ENCODE measurements at places on chromosomes 4 and X.

- no peak for DNase-seq
Measured at GRCh38 chr4:27027428-27027827, 166.8 kb downstream of the STIM2 start.

GRCh38 chr4:185425647-185426352 lies at the start of gene UFSP2:
UFSP2 (minus strand) TSS chr4:185425964; CDS start chr4:185425868, 96 bp downstream.
- DNase-seq = peak; percentile 36

DNA sequence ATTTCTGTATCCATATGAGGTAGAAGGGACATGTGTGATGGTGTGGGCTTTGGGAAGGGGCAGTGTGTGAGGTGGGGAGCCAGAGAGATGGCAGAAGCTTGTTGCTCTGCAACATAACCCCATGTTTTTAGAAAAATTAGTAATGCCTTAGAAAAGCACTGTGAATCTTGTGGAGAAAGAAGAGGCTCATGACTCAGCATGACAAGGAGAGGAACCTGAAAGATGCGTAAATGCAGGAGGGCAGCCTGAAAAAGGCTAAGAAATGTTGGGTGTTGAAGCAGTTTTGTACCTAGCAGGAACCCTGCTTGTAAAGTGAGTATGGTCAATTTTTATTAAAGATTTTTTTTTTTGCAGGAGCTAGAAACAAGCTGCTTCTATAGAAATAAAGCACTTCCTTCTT lies 59.8 kb downstream of the ARSJ start:
- DNase-seq = no peak

GRCh38 chr4:38332699-38333098 lies 331.3 kb upstream of the KLF3 start:
- no peak for DNase-seq

GRCh38 chr4:172096786-172097185 lies 283.6 kb downstream of the GALNTL6 start:
- DNase-seq = no peak

DNA sequence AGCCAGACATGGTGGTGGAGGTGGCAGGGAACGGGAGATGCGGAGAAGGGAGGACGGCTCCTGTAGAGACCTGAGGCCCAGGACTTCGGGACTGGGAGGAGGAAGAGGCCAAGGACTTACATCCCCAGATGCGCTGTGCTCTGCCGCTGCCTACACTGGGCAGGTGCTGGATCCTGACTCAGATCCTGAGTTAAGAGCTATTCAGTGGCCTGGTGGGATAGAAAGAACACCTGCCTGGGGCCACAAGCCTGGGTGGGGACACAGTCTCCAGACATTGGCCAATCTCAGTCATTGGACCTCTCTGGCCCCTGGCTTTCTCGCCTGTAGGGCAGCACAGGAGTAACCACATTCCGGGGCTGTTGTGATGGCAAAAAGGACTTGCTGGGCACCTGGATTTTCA lies 10.9 kb upstream of the MSX1 start:
- no peak for DNase-seq

- DNase-seq = no peak
Measured at GRCh38 chrX:114615765-114616164, 31.9 kb downstream of the HTR2C start.

DNA sequence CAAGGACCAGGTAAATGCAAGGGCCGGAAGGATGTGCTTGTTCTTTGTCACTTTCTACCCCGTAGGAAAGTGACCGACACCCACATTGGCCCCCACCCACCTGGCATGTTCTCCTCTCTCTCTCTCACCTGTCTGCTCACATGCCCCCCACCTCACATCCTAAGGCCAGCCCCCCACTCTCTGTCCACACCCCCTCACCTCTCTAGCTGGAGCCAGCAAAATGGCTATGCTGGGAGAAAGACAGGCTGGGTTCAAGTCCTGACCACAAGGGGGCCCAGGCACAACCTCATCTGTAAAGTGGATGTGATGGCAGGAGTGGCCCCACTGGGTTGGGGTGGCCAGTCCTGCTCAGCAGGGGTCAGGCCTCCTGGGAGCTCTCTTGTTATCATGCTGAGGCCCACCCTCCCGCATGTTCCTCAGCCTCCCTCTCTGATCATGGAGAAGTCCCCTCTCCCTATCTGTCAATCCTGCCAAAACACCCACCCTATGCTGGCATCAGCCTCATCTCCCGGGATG lies 1.7 kb upstream of the PPP2R2C start:
- no peak for DNase-seq

- DNase-seq = no peak
Measured at GRCh38 chrX:109362101-109362500, 119.8 kb downstream of the GUCY2F start.

- no peak for DNase-seq
Measured at GRCh38 chrX:150223176-150224015, 139.7 kb upstream of the MAMLD1 start.

DNA sequence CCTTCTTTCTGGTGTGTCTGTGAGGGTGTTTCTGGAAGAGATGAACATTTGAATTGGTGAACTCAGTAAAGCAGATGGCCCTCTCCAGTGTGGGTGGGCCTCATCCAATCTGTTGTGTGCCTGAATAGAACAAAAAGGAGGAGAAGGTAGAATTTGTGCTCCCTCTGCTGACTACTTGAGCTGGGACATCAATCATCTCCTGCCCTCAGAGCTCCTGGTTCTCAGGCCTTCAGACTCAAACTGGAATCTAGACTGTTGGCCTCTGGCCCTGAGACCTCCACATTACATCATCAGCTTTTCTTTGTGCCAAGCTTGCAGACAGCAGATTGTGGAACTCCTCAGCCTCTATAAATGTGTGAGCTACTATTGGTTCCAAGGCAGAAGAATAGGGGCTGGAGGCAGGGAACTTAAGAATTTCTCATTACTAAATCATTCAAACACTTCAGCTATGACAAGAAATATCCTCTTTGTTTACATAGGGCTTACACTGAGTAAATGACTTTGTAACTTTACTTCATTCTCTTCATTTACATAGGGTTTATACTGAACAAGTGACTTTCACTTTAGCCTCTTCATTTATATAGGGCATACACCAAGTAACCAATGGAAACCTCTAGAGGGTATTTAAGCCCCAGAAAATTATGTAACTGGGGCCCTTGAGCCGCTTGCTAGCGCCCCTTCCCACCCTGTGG lies 86.9 kb upstream of the NWD2 start:
- no peak for DNase-seq

GRCh38 chrX:9880237-9880636 lies 86.9 kb upstream of the CLDN34 start:
- no peak for DNase-seq

DNA sequence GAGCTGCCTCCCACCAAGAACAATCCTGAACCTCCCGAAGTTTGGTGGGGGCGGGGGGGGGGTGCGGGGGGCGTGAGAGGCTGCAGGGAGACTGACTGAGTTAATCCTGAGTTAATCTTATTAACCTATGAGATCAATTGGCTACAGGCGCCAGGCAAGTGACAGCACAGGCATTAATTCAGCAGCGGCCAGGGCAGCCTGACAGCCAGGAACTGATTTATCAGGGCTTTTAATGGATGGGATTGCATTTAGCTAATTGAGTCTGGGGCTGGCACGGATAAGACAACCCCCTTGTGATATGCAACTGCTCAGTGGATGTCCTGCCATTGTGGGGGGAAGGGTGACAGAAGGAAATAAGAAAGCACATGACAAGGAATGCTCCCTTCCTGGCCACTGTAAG lies 16.3 kb downstream of the RTL5 start:
- DNase-seq = no peak

GRCh38 chr4:147060151-147060931 lies 114.7 kb upstream of the TTC29 start:
- DNase-seq = no peak

DNA sequence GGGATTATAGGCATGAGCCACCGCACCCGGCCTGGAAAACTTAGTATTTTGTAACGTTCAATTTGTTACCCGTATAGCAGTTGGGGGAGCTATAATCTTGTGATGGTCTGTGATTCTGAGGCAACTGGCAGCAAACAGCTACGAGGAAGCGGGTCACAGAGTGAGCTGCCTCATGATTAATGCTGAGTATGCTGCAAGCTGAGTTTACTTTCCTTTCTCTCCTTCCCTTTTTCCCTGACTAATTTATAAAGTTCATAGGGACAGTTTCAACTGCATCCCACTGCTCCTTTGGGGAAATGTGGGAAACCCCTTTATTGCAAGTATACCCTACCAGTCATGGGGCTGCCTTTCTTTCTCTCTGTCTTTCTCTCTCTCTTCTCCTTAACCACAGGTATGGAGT lies 17.7 kb upstream of the ELOVL6 start:
- no peak for DNase-seq

DNA sequence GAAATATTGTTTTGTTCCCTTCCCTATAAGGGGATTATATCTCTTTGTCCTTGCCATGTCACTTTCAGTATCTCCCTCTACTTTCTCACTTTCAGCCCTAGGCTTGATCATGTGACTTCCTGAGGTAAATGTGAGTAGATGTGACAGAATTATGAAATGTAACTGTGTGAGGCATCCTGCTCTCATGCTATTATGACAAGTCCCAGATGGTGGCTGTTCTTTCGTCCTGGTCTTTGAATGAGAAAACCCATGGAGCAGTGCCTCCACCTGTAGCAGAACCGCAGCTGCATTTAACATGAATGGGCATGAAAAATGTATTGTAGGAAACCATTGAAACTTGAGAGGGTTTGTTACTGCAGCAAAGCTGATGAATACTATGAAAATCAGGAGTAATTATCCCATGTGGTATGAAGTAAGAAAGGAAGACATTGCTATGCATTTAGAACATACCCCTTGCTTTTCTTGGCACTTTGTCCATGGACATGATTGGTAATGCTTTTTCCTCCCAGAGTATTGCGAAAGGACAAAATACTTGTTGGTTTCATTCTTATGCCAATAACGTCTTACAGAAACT lies 202.2 kb upstream of the GPRIN3 start:
- no peak for DNase-seq

- no peak for DNase-seq
Measured at GRCh38 chrX:40090050-40090804, 7.5 kb downstream of the BCOR start.

DNA sequence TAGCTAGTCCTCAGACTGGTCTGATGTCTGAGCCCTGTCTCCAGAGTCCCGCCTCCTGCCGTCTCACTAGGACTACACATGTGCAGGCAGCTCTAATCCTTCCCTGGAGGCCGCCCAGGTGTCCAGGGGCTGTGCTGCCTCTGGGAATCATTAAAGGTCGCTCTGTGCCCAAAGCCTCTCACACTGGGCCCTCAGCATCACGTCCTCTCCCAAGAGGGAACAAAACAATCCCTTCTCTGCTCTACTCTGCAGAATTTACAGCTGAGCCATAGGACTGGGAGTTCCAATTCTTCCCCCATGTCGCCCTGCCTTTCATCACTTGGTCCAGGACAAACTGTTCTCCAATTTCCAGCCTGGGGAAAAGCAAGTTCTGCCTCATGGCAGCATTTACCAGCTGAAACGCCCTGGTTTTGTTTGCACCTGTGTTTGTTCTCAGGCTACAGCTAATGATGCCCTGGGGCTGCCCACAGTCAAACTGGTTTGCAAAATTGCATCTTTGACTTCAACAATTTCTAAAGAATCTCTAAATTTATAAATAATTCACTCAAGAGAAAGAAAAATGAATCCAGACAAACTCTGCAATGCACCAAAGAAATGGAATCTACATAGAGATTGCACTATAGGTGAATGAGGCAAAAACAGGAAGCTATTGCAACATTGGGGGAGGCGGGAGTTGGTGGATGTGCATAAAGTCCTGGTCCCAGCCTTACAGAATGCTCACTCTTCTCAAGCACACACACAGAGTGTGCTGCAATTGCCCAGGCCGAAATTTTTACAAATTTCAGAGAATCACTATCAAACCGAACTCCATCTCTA lies 7.2 kb upstream of the MRFAP1 start:
- no peak for DNase-seq

- no peak for DNase-seq
Measured at GRCh38 chr4:158571736-158572135, 50.1 kb downstream of the RXFP1 start.

GRCh38 chr4:82124932-82125786 lies 248.6 kb downstream of the HNRNPD start:
- DNase-seq = no peak

DNA sequence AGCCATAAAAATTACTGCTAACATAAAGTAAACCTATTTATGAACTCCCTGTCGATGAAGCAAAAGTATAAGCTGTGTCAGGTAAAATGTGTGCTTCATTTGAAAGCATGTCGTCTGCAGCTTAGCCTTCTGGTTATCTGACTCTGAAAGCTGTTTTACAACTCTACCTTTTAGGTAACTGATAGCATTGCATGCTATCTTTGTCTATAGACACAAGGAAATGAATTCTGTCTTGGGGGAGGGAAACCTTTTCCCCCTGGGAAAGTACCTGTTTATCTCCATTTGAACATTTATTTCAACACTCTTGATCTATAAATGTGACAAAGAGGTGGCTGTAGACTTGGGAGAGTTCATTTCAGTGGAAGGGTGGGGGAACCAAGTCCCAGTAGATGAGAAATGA lies 51.4 kb downstream of the RAB40A start:
- no peak for DNase-seq

DNA sequence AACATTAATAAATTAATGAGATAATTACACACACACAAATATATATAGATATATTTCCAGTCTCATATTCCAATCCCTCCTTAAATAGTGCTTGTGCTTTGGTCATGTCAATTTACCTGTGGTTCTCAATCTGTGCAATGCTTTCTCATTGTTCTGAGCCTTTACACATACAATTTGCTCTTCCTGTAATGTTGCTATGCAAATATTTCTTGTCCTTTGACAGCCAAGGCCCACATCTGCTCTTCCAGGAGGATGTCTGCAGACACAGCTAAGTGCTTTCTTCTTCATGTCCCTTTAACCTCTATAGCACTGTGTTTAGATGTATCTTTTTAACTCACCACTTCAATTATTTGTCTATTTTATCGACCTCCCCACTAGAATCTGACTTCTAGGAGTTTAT lies 67.3 kb upstream of the RAPGEF2 start:
- DNase-seq = no peak

- DNase-seq = no peak
Measured at GRCh38 chr4:140743194-140743931, 12.8 kb downstream of the TBC1D9 start.

- DNase-seq = no peak
Measured at GRCh38 chr4:41132055-41132683, 82.2 kb downstream of the APBB2 start.

DNA sequence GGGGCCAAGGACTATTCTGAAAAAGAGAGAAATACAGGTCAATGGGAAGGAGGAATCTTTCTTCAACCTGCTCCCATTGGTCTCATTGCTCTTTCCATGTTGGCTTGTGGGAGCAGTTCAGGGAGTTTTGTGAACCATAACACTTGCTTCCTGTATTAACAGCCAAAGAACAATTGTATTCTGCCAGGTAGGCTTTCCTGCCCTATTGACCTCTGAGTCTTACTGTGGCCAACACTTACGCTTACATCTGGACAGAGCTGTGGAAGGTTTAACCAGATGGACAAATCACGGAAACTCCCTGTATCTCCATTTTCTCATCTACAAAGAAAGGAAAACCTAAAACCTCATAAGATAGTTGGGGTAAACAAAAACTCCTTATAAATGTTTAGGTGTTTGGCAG lies 30.7 kb downstream of the MID1IP1 start:
- DNase-seq = no peak

DNA sequence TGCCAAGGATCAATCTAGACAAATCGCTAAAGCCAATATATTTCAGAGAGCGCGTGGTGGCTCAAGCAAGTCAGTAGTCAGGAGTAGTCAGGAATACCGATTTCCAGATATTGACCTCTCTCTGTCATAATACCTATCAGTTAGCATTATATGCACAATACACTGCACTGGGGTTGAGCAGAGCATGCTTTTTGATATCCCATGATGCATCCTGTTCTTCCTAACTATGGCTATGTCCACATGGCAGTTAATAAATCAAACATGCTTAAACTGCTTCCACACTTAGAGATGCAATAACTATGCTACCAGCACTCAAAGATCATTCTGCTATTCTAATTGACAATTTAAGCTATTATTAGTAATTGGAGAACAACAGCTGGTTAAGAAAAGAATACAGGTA lies 6.2 kb downstream of the BRWD3 start:
- DNase-seq = no peak

Data from NCI-H1436 treated with DMSO at 0.1 percent for 48 hours (cell line).